ENCODE measurements at places on chromosomes 11 and 22.
A peak's percentile ranks its signal among the peaks of the same experiment; 100 is the strongest.

DNA sequence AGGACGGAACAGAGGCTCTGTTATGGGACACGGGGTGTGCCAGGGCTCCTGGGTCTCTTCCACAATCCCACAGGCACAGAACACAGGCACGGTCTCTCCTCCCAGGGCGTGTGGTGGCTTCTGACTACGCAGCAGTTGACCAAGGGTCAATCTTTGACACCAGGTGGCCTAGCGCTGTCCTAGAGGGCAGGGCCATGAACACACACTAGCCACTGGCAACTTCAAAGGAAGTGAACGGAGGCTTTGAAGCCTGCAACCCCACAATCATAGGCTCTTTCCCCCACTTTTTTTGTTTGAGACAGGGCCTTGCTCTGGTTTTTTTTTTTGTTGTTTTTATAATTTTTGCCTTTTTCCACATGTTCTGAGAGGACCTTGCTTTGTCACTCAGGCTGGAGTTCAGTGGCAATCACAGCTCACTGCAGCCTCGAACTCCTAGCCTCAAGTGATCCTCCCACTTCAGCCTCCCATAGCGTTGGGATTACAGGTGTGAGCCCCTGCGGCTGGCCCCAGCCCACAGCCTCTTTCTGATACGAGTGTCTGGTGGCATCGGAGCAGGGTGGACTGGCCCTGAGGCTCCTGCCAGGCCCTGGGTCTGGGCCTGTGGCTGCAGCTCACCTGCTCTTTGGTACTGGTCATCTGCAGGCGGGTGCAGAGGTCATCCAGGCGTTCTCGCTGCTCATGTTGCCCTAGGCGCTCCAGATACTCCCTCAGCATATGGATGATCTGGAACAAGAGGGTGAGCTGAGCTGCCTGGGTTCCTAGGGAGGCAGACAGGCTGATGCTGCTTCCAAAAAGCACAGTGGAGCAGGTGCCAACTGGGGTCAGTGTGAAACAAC lies 9.1 kb downstream of the GALR3 start:
- no peak for DNase-seq

GRCh38 chr11:109155291-109155690 lies 266.7 kb upstream of the C11orf87 start:
- no peak for DNase-seq

DNA sequence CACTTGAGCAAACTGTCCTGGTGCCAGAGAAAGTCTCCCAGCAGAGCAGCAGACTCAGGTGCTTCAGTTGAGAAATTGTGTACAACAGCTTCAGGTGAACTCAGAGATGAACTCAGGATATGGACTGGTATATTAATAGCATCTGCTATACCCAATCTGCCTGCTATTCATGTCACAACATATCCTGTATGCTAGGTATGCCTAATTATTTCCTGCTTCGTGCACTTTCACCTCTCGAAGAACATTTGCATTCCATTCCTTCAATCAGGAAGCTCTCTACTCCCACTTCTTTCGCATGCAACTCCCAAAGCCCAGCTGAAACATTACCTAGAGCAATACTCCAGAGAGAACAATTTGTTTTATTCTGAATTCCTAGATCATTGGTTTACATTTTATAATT lies 207.7 kb downstream of the KCNA4 start:
- DNase-seq = no peak

DNA sequence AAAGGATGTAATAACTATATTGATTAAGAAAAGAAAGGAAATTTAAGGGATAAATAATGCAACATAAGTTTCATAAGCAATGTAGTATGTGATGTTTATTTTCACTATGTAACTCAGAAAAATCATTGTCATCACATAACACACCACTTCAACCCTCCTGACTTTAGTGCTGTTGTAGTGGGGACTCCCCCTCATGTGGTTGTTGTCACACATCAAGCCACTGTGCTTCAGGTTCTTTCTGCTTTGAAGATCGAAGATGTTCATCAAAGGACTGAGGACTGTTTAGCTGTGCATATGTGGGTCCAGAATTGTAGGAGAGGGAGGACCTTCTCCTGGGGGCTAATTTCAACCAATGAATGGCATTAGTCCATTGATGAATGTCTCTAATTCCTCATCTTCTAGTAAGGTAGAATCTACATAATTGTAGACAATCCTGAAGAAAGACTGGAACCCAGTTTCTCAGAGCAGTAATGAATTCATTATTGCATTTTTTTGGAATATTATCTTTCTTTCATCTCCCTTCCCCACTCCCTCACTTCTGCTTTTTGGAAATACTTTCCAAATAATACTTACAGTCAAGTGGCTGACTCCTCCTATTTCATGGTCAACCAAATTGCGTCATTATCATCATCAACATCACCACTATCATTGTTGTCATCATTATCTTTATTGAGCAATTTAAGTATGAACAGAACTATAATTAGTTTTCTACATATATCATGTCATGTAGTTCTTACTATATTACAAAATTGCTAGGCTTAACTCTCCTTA lies 9.8 kb upstream of the CARD16 start:
- no peak for DNase-seq

DNA sequence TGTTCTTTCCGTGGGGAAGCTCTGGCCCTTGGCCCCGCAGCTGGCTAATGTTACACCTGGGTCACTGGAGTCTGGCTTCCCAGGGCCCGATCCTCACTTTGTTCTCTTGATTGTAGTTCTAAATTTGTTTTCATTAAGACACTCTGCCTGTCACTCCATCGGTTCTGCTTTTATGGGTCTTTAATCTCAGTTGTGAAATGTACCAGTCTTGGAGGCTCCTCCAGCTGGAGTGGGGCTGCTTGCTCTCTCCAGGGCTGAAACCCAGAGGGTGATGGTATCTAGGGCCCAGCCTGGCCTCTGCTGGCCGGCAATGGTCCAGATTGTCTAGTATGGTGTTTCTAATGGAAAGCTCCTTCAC lies 352.9 kb downstream of the TENM4 start:
- peak; percentile 51 for DNase-seq

GRCh38 chr11:124329787-124330478 lies 9.9 kb upstream of the OR8D2 start:
- no peak for DNase-seq

DNA sequence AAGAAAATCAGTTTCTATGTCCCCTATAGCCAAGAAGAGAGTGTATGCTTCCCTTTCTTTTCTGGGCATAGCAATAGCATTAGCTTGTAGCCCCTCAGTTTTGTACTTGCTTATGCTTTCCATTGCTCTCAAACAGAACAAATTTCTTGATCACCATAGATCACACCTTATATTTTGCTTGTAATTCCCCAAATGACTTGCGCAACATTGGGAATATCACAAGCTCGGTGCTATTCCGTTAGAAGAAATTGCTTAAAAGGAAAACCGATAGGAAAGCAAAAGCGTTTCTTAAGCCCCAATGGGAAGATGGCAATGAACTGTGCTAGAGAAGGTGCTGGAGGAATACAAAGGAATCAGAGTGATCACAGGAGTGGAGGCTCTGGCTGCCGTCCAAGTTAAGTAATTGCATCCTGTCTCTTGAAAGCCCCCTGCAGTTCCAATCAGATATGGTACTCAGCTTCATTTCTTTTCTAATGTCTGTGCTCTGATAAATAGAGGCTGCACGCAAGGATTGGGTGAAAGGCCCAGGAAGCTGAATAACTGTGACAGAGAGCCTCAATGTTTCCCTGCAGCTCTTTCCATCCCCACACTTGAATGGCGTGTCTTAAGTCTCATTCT lies 182.1 kb upstream of the KIRREL3 start:
- no peak for DNase-seq

DNA sequence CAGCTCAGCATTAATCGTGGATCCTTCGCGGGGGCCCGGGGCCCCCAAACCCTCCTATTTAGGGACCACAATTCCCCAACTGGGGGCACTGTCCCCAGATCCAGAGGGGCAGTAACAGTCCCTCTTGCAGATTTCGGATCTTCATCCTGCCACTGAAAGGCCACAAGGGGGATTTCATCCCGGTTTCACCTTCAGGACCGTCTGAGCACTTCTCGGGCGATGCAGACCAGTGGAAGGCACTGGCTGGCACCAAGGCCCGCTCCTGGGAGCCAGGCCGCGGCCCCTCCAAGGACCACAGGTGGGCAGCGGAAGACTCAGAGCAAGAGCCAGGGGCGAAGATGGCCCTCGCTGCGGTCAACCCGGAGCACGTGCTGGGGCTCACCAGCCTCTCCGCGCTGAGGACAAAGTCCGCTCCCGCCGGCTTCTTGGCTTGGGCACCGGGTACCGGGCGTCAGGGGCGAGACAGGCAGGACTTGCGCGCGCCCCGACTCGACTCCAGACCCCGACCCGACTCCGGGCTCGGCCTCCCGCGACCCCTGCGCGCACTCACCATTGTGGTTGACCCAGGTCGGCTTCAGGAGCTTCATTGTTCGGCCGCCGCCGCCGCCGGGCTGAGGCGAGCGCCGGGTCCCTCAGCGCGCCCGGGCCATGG lies 517 bp downstream of the HIRA start:
- DNase-seq = peak; percentile 9

DNA sequence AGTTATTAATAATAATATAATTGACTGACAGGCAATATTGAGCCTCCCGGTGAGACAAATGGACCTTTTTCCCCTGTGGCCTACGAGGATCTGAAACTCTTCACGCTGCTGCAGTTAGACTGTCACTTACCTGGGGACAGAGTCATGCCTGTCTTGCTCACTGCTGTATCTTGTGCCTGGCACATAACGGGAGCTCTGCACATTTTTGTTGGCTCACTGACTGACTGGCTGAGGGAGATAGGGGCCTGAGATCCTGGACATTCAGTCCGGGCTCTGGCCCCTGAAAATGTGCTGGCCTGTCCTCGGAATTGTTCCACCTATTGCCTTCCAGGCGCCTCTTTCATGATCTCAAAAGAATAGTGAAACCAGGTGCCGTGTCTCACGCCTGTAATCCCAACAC lies 743 bp upstream of the CD3D start:
- DNase-seq = no peak

- no peak for DNase-seq
Measured at GRCh38 chr22:17943533-17944249, 80.7 kb downstream of the MICAL3 start.

GRCh38 chr11:122340607-122341290 lies 224.7 kb upstream of the BLID start:
- DNase-seq = no peak

DNA sequence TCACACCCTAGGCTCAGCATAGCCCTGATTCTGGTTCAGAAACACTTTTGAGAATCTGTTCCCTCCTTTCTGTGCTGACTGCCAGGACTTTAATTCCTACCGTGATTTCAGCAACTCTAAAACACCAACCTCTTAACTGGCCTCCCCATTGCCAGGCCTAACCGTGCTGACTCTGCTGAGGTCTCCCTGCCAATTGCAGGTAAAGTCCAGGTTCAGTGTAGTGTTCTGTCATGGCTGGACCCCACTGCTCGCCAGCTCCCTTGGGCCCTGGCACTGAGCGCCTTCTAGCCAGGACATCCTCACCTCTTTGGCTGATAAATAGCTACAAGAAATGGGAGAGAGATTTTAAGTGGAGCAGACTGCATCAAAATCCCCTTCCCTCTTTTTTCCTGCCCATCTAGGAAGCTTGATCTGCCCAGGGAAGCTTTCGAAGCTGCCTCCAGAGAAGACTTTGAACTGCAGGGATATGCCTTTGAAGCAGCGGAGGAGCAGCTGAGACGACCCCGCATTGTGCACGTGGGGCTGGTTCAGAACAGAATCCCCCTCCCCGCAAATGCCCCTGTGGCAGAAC lies 4.7 kb downstream of the UPB1 start:
- DNase-seq = no peak

- no peak for DNase-seq
Measured at GRCh38 chr11:132358573-132358953, 988.1 kb downstream of the NTM start.

GRCh38 chr11:2698386-2699184 lies 1.2 kb downstream of the KCNQ1OT1 start:
- no peak for DNase-seq

Measured in fibroblast of skin of abdomen (primary cell).